ENCODE measurements at places on chromosomes 12 and 14.

DNA sequence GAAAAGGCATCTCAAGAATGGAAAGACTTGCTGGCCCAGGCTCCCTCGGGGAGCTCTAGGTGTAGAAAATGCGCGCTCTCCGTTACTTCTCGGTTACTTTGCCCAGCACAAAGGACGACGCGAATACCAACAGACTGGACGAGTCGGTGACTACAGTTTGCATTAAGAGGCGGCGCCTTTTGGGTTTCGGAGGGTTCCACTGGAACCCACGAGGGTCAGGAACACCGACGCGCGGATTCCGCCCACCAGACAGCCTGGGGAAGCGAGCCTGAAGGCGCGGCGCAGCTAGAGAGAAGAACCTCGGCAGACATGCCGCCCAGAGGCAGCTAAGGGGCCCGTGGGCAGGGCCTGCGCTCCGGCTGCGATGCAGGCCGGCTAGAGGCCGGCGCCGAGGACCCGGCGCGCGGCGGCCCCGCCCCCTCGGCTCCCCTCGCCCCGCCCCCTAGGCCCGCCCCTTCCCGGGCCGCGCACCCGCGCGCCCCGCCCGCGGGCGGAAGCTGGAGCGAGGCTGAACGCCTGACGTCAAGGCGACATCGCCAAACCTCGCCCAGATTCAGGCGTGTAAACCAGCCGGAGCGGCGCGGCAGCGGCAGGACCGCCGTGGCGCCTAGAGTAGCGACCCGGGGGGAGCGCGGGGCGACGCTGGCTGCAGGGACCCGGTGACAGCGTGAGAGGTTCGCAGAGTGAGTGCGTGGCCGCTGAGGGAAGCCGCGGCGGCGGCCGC, at the start of gene RAP1B:
Gene RAP1B, plus strand, starts transcription at position 530 of the 724 bp plus-strand sequence. CDS start 37,826 bp downstream, outside the sequence.
- DNase-seq, result peak; percentile 87

GRCh38 chr12:38629064-38629463, 276.3 kb downstream of the CPNE8 start:
- no peak for DNase-seq

- no peak for DNase-seq
Observed at GRCh38 chr12:52946797-52947547, 1.9 kb upstream of the KRT18 start.

DNA sequence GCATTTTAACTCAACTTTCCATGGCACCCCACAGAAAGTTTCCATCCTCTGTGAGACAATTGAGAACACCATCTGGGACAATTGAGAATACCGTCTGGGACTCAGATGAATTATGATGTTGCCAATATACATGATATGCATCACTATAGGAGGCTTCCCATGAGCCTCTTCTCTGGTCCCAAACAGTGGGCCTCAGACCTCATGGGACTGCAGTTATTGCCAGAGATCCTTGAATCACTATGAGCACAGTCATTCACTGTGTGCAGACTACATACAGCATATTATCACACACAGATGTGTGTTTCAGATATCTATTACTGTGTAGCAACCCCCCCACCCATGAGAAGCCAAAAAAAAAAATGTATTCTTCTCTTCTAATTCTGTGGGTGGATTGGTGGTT, 134.4 kb downstream of the GXYLT1 start:
- no peak for DNase-seq

GRCh38 chr14:71693381-71693780, 238.8 kb upstream of the RGS6 start:
- peak; percentile 87 for DNase-seq
